Neural progenitor cell (in vitro differentiated cells): ENCODE measurements at places on chromosomes 5 and 9.
A peak's percentile ranks its signal among the peaks of the same experiment; 100 is the strongest.

DNA sequence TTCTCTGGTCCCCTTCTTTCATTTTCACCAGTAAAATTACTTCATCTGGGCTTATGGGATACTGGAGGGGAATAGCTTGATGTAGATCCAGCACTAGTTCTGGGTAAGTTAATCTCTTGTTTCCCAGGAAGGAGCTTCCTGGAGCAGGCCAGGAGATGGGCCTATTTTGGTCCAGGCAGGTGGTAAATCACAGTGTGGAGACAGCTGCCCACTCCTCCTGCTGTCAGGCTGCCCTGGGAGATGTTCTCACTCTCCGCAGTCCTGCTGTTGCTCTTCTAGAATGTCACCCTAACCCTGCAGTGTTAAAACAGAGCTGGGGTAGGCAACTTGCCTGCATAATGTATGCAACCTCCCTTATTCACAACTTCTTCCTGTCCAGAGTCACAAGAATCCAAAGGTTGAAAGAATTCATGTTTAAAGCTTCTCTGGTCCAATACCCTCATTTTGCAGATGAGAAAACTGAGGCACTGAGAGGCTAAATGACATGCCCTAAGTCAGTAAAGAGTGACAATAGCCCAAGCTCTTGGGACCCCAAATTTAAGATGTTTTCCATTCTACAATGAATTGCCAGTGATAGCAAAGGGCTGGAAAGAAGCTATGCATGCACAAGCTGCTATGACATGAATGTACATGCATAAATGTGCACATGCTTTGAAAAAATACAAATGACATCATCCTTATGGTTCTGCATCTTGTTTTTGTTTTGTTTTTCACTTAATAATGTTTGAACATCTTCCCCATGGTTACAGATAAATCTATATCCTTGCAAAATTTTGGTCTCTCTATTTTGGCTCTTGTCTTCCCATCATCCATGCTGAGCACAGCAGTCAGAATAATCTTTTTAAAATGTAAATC, 71.8 kb upstream of the ADRA1B start:
- H3K27ac ChIP-seq = no peak overlapping the region
- DNase-seq = no peak
- no peaks in the 10 kb centered on the region for H3K36me3 ChIP-seq

GRCh38 chr5:84091127-84091799, 293.4 kb downstream of the EDIL3 start:
- peaks cover 18% of the 10 kb centered on the region for H3K4me1 ChIP-seq
- peak; percentile 65 for DNase-seq
- no peak overlapping the region for H3K27ac ChIP-seq
- H3K36me3 ChIP-seq = no peaks in the 10 kb centered on the region

GRCh38 chr9:93138171-93138764, 4.2 kb upstream of the NINJ1 start:
- DNase-seq = no peak
- peaks cover 6% of the 10 kb centered on the region for H3K4me1 ChIP-seq
- H3K36me3 ChIP-seq = no peaks in the 10 kb centered on the region
- H3K27me3 ChIP-seq = peaks cover 15% of the 10 kb centered on the region
- no peak overlapping the region for H3K4me3 ChIP-seq

GRCh38 chr5:177100714-177101121, 14.0 kb downstream of the FGFR4 start:
- no peak overlapping the region for H3K4me3 ChIP-seq
- H3K27ac ChIP-seq = no peak overlapping the region
- H3K36me3 ChIP-seq = no peaks in the 10 kb centered on the region
- DNase-seq = no peak
- peaks cover 16% of the 10 kb centered on the region for H3K4me1 ChIP-seq

GRCh38 chr9:114746591-114747346, 59.1 kb downstream of the TNFSF15 start:
- H3K4me1 ChIP-seq = peaks cover 18% of the 10 kb centered on the region
- peak; percentile 68 for DNase-seq
- H3K36me3 ChIP-seq = no peaks in the 10 kb centered on the region

DNA sequence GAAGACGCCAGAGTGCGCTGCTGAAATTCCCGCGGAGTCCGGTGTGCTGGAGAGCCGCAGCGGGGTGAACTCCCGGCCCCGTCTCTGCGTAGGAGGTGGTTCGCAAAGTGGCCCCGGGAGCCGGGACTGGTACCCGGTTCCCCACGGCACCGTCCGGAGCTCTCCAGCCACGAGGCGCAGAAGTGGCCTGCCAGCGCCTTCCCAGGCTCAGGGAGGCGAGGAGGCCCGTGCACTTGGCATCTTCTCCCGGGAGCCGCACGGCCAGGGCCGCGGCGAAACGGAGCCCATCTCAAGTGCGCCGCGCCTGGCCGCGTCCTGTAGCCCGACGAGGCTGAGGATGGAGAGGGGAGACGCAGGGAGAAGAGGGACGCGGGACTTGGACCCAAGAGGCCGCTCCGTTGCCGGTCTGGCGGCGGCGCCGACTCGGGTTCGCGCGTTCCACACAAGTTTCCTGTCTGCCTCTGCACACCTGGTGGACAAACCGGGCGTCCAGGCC, 1.1 kb upstream of the IRX1 start:
- peaks cover 100% of the 10 kb centered on the region for H3K27me3 ChIP-seq
- peaks cover 58% of the 10 kb centered on the region for H3K4me1 ChIP-seq
- no peaks in the 10 kb centered on the region for H3K36me3 ChIP-seq
- peak; percentile 79 for DNase-seq
